ENCODE measurements at places on chromosomes 12 and 14.

DNA sequence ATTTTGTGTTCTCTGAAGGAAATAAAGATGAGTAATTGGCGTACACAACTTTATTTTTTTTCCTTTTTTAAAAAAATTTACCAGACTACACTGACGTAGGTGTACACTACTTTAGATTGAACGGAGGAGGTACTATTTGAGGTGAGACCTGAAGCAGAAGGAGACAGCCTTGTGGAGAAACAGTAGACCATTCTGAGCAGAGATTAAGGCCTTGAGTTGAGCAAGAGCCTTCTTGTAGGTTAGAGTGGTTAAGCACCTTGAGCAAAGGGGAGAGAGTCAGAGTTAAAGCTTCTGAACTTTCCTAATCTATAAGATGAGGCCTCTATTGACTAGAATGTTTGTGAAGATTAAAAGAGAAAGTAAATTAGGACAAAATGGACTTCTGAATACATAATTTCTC lies 2.5 kb downstream of the LEMD3 start:
- DNase-seq = no peak

- DNase-seq = no peak
These were observed 121.6 kb downstream of the FIGNL2 start for GRCh38 chr12:51726931-51727330.

DNA sequence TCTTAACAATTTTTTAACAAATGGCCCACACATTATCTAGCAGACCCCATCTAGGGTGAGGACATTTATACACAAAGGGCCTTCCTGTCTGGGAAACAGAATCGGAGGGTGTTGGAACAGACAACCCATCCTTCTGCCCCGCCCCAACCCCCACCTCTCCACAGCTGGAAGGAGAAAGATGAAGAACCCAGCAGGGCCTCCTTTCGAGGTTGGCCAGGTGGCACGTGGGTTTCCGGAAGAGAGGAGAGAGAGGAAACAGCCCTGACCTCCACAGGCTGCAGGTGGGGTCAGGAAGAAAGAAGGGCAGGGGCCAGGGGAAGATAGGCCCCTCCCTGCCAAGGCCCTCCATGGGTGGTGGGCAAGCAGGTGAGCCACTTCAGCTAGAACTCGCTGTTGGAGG lies 57.2 kb downstream of the LRRC74A start:
- DNase-seq = no peak

DNA sequence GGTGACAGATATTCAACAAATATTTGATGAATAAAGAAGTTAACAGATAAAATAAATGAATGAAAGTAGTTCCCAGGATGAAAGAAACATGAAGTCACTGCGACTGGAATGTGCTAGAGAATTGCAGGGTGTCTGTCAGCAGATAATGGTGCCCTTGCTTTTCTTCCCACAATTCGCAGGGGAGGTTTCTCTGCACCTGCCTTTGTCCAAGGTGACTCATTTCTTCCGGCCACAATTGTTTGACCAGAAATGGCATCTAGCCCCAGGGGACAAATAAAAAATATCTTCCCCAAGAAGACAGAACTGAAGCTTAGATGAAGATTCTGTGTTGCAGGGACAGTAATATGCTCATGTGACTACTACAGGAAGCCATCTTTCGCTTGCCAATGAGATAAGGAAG lies 316.1 kb upstream of the TBX3 start:
- peak; percentile 54 for DNase-seq

DNA sequence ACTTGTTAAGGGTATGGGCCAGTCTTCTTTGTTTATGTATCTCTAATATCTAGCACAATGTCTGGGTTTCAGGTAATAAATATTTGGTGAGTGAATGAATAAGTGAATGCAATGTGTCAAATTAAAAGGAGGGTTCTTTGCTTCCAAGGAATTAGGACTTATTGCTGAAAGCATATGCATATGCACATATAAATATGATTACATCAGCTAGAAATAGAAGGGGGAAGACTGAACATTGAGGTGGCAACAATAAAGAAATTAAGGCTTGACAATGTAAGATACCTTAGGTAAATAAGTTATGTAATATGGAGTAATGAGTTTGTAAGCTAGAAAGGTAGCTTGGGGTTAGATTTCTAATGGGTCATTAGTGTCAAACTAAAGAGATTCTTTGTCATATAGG lies 37.7 kb downstream of the KCNMB4 start:
- DNase-seq = no peak

DNA sequence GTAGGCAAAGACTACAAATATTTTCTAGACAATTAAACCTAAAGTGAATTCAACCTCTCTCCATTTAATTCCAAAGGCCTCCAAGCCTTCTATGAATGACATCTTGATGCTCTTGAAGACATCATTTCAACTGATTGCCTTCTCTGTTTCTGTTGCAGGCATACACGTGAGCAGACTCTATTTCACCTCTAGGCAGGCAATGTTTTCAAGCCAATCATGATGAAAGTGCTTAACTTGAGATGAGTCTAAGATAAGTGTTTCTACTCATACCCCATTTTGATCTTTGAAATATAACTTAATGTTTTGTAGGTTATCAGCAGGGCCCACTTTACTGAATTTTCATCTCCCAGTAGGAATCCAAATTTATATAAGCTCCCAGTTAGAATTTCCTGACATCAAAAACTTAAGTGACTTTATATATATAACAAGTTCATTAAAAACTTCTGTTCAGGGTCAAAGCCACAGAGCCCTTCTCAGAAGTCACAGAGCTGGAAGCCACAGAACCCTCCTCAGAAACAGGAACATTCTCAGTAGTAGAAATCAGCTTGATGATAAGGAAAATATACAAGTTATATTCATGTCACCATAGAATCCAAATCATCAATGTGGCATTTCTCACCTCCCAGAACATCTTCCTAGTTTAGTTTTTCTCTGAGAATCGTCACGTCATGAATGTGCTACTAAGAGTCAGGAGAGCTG lies 108.5 kb downstream of the PHLDA1 start:
- DNase-seq = no peak

DNA sequence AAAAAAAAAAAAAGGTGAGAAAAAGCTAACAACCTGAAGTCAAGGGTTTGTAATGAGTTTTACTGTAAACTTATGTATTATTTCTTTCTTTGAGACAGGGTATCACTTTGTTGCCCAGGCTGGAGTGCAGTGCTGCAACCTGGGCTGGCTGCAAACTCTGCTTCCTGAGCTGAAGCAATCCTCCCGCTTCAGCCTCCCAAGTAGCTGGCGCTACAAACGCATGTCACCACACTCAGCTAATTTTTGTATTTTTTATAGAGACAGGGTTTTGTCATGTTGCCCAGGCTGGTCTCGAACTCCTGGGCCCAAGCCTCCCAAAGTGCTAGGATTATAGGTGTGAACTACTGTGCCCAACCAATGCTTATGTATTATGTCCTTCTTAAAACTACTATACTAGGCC lies 9.2 kb downstream of the ATF7 start:
- no peak for DNase-seq

GRCh38 chr12:118958520-118958919 lies 22.8 kb upstream of the SRRM4 start:
- DNase-seq = no peak

- no peak for DNase-seq
These were observed 1.1 kb downstream of the JAG2 start for GRCh38 chr14:105167303-105168092.

DNA sequence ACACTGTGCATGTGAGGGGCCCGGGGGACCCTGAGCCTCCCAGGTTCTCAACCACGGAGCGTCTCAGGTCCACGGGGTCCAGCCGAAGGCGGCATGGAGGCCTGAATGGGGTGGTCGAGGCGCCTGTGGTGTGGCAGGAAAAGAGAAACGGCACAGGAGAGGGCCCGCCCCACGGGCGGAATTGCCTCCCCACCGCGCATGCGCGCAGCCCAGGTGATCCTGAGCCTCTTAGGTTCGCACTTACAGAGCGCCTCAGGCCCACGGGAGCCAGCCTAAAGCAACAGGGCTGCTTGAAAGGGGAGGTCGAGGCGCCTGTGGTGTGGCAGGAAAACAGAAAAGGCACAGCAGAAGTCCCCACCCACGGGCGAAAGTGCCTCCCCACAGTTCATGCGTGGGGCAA lies 311.0 kb downstream of the ALG10 start:
- no peak for DNase-seq

DNA sequence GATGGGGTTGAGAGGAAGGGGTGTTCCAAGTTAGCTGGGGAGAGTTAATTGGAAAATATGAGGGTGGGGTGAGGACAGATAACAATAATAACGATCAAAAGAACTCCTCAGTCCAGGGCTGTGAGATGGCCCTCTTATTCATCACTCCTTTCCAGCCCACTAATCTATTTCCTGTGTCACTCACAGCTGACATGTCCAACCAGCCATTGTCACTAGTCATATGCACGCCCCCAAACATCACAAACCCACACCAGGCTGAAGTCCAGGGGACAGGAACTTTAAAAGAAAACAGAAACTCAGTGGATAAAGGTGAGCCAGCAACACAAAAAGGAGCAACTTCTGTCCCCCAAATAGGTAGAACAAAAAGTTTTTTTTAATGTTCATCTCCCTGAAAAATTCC lies 911 bp downstream of the CALCOCO1 start:
- DNase-seq = no peak

DNA sequence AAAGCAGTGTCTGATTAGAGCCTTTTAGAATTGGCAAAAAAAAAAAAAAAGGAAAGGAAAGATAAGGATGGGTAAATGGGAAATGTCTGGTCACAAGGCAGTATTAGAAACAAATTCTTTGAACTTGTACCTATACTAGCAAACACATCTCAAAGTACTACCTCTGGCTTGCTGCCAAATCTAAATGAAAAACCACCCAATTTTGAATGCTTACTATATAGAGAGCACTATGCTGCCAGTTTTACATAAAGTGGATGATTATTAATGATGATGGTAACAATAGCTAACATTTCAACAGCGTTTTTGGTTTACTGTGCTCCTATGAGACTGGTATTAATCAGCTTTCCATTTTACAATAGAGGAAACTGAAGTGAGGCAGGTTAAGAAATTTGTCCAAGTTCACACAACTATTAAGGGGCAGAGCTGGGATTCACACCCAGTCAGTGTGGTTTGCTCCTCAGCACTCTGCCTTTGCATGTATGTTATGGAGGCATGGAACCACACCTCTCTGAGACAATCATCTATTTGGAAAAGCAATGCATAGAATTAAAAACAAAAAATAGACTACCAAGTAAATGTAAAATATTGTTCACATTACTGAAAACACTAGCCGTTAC lies 34.2 kb downstream of the ATP2B1 start:
- no peak for DNase-seq

DNA sequence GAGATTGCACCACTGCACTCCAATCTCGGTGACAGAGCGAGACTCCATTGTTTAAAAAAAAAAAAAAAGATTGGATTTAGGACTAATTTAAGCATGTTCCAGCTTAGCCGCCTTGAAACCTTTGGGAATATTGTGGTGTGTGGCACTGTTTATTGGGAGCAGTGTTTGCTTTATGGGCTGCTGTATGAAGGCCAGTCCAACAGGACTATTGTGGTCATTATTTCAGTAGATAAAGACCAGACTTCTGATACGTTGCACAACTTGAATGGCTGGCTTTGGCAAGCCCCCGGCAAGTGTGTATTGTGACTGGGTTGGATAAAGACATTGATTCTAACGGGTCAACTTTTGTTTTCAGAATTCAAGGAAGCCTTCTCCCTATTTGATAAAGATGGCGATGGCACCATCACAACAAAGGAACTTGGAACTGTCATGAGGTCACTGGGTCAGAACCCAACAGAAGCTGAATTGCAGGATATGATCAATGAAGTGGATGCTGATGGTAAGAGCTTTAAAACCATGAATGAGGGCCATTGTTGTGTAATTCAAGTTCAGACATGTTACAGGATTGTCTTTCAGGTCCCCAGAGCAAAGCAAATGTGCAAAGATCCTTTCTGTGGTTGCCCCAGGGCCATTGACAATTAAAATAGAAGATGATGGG lies 4.2 kb downstream of the CALM1 start:
- no peak for DNase-seq

DNA sequence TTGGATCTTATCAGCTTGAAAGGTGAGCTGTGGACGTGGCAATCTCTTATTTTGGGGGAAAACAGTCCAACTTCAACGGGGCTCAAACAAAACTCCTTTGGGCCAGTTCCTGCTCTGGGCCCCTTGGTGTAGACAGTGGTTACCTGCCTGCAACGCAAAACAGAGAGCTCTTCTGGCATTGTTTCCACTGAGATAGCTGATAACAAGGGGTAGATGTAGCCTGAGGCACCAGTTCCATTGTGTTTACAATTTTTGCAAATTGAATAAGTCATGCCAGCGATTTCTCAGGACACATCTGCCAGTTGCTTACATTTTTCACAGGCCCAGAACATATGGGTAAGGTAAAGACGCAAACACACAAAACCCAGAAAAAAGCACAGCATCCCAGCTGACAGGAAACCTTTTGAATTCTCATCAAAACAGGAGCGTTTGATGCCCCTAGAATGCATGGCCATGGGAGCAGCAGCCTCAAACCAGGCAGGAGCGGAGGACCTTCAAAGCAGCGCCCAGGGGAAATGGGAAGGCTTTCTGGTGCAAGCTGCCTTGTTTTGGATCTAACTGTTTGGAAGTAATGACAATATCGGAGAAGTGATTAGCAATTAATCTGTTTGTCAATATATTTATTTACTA lies 259.7 kb downstream of the AACS start:
- DNase-seq = no peak

- DNase-seq = no peak
These were observed 150.7 kb upstream of the C14orf180 start for GRCh38 chr14:104428860-104429259.
